ENCODE measurements at places on chromosomes 3 and 15.

DNA sequence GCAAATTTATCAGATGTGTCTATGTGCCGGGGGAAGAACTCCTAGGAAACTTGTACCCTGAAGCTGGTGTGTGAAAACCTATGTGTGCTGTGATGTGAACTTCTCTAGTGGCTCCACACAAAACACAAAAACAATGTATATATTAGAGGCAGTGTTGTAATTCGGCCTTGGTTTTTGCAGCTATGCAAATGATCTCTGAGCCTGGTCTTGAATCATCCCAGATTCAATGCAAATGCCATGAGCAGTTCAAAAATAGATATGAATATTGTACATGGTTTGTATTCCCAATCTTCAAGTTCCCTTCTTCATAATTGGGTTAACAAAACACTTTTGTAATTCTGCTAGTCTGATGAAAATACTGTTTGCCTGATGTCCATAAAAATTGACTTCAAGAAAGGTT, 152.6 kb downstream of the MFSD1 start:
- no peak for DNase-seq

GRCh38 chr3:122318620-122319019, 6.4 kb upstream of the CSTA start:
- DNase-seq, result no peak

DNA sequence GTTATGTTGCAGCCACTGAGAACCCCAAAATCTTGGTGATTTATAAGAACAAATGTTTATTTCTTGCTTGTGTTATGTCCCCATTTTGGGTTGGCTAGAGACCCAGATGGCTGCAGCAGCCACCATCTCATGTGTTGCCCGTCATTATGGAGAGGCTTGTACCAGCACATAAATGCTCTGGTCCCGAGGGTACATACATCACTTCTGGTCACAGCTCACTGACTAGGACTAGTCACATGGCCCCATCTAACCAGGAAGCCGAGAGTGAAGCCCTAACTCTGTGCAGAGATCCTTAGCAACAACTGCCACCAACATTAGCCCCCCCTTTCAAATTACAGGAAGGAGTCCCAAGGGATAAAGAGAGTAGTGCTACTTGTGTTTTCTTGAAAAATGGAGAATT, 25.5 kb upstream of the HACD2 start:
- DNase-seq, result no peak

DNA sequence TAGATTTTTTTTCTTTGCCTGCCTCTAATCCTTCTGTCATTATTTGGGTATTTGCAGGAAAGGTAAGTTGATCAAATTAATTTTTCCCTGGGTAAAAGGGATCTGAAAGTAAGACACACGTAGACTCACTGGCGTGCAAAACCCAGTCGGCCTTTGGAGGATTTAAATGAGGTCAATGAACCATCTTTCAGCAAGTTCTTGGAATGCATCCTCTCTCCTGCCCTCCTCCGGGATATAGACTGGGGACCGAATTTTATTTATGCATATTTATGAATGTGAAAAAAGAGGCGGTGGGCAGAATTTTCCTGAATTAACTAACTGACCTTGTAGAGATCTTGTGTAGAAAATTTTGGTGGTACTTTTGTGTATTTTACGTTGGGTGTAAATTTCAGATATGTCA, 2.2 kb downstream of the CADM2 start:
- DNase-seq, result no peak

- no peak for DNase-seq
Measured at GRCh38 chr15:51067510-51067909, 27.2 kb downstream of the TNFAIP8L3 start.

GRCh38 chr3:190017521-190018288, 103.0 kb downstream of the P3H2 start:
- DNase-seq, result no peak

DNA sequence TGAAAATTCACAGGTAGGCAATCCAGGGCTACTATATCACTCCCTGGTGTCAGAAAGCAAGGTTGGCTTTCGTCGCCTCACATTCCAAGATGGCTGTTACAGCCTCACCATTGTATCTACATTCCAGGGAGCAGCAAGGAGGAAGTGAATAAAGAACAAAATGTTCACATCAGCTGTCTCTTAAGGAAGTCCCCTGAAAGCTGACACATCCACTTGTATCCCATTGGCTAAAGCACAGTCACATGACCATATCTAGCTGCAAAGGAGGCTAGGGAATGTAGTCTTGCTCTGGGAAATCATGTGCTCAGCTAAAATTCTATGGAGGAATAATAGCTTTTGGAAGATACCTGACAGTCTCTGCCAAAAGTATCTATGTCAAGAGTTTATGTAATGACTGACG, 12.8 kb upstream of the GATA2 start:
- no peak for DNase-seq

- DNase-seq, result no peak
Measured at GRCh38 chr3:45112939-45113338, 33.2 kb downstream of the CDCP1 start.

DNA sequence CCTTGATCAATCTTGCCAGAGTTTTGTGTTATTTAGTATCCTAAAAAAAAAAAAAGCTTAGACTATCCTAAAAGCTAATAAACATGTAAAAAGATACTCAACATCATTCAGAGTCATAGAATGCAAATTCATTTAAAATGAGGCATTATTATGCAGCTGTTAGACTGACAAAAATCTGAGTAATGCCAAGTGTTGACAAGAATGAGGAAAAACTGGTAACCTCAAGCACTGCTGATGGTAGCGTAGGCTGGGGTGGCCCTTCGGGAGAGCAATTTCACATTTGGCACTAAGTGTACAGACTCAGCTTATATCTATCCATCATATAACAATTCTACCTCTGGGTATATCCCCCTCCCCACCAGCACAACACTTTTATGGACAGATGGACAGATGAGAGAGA, 280.4 kb downstream of the RAP2B start:
- DNase-seq, result no peak

- no peak for DNase-seq
Measured at GRCh38 chr15:58519516-58519915, 87.7 kb downstream of the LIPC start.

DNA sequence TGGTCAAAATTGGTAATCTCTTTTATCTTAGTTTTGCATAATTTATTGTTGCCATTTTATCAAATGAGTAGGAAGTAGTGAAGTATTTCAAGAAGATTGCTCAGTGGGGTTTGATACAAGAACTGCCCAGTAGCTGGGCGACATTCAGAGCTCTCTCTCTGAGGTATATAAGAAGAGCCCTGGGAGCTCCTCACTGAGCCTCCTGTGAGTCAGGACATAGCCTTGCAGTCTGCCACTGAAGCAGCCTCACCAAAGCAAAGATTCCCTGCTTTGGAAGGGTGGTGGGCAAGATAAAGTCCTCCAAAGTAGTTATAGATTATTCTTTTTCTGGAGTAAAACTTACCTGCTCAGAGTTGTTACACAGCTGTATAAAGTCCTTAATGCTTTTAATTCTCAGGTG, 26.1 kb downstream of the SKIL start:
- DNase-seq, result no peak

DNA sequence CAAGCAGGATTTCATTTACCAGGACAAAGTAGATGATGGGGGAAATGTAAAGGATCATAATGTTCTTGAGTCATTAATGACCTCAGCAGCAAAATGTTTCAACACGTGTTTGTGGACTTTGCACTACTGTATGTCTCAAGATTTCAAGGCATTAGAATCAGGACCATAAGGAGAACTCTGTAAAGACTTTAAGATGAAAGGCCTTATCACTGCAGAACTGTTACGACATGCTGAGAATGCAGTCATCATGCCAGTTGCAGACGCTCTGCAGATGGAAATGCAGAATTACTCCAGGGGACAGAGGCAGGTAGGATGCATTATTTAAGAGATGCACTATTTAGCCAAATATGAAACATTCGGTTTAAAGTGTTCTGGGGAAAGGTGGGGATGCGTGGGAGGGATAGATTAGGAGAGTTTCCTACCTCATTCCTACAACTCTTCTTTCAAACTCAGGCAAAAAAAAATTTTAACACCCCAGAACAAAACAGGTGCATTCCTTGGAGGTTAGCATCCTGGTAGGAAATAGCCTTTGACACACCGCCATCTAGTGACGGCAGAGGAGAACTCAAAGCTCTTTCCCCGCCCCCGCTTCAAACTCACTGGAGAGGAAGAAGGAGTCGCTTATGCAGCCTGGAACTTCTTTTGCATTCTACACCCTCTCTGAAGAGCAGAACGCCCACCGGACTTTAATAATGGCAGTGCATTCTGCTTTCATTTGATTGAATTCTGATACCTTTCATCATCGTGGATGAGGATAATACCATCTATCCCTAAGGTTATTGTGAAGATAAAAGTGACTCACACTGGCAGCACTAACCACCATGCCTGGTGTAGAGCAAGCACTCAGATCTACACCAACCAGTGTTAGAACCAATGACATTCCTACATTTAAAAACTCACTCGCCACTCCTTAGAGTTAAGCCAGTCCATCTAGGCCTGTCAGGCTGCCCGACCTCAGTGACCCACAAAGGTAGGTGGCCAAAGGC, 43.1 kb upstream of the TOPAZ1 start:
- DNase-seq, result peak; percentile 67

DNA sequence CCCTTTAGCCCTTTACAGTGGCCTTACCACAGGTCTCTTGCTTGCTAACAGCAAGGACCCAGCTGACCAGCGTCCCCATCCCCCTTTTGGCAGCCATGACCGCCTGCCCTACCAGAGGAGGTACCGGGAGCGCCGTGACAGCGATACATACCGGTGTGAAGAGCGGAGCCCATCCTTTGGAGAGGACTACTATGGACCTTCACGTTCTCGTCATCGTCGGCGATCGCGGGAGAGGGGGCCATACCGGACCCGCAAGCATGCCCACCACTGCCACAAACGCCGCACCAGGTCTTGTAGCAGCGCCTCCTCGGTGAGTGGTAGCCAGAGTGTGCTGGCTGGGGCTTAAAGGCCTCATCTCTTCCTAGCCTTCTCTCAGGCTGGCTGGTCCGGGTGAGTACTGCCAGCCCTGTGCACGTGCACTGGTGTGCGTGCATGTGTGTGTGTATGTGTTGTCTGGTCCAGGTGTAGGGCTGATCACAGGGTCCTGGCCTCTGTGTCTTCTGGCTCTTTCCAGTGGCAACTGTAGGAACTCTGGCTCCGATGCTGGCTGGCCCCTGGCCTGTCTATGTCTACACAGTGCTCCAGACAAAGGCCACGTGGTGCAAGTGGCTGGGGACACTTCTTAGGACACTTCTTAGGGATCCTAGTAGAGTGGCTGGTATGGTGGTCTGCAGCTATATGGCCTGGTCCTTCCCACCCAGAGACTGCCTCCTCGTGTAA, 4.4 kb downstream of the CLK3 start:
- no peak for DNase-seq

- DNase-seq, result no peak
Measured at GRCh38 chr3:193506921-193507320, 47.8 kb downstream of the ATP13A4 start.

- DNase-seq, result no peak
Measured at GRCh38 chr3:132615881-132616280, 18.8 kb downstream of the ACKR4 start.

- DNase-seq, result no peak
Measured at GRCh38 chr15:32861174-32861573, 143.4 kb downstream of the GREM1 start.

DNA sequence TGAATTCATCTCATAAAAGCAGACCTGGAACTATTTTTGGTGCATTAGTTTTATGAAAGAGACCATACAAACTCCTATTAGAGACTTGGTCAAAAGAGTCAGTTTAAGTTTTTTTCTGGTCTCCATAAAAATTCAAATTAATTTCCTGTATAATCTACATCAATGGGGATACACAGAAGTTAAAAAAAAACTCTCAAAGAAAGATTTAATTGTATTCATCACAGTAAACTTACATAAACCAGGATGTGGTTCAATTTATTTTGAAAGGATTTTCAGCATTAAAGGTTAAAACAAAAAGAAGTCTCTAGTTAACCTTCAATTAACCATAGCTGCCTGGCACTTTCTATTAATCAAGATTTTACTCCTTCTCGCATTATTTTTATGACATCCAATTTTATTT, 530.3 kb upstream of the KCNMB2 start:
- no peak for DNase-seq

DNA sequence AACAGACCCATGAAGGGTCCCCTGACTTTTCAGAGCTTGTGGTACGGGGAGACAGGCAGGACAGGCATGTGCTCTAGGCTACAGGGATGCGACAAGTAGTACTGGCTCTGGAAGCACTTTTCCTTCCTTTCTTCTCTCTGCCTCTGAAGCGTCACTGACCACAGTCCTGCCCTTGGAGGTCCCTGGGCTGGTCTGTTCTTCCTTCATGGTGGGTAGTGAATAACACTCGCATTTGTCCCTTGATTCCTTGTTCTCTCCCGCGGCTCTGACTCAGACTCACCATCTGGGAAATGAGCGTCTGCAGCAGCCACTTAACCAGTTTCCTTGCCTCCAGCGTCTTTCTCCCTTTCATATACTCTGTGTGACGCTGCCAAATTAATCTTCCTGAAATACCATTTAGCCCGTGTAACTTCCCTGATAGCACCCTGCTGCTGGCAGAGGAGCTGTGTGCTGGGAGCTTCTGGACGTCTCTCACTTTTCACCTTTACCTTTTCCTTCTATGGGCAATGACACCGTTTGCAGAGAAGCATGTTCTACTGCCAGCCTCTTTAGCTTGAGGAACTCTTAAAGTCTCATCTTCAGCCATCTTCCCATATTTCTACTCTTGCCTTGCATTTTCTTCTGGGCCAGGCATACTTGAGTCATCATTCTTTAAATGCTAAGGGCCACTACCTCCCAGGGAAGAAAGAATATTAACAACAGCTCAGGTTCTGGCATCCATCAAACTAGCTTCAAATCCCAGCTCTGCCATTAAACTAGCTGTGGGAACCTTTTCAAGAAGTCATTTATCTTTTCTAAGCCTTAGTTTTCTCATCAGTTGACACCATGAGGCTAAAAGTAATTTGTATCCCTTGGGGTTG, 33.6 kb downstream of the TMEM45A start:
- DNase-seq, result no peak
